ENCODE measurements at places on chromosomes 4 and X.

DNA sequence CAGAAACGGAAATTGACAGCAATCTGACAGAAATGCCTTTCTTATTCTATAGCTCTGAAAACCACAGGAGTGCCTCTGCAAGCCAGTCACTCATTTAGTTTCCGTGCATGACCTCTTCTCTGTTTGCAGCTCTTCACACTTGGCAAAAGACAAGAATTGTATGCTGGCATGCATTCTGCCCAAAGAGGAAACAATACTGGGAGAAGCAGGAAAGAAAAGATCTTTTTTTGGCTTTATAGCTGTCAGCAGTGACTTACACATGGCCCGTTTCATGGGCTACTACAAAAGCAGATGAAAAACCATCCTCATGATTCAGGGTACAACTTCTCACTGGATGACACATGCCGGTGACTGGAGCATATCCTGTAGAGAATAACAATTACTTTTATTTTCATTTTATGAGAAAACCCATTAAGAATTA lies 249.4 kb downstream of the ADAMTS3 start:
- DNase-seq: no peak

DNA sequence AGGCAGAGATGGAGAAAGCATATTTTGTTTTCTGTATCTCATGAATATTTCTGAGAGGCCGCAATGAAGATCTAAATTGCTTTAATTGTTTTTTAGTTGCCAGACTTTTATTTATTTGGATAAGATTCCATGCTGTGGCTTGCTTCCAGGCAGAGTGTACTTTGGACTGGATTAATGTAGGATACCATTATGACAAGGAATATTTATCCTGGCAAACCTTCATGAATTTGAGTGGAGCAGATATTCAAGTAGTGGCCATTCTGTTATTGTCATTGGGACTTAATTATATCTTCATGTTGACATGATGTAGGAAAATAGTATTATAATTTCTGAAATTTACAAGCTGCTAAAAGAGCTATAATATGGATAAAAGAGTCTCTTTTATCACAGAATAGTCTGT lies 182.9 kb downstream of the C4orf33 start:
- DNase-seq: no peak

DNA sequence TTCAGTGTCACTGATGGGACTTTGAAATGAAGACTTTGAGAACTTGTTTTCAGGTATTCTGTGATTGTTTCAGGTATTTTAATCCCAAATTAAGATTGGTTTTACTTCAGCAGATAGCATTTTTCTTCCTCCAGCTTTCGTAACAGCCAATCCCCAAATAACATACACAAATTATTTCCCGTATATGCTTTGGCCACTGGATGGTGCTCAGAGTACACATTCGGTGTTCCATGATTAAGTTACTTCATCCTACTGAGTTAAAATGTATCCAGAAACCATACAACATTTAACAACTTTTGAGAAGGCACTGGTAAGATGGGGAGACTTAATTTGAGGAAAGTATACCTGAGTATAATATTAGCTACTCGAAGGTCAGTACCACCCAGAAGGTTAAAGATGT lies 233.4 kb upstream of the FAM47A start:
- DNase-seq: no peak

- no peak for DNase-seq
Observed at GRCh38 chr4:155973639-155974475, 20.2 kb upstream of the CTSO start.

DNA sequence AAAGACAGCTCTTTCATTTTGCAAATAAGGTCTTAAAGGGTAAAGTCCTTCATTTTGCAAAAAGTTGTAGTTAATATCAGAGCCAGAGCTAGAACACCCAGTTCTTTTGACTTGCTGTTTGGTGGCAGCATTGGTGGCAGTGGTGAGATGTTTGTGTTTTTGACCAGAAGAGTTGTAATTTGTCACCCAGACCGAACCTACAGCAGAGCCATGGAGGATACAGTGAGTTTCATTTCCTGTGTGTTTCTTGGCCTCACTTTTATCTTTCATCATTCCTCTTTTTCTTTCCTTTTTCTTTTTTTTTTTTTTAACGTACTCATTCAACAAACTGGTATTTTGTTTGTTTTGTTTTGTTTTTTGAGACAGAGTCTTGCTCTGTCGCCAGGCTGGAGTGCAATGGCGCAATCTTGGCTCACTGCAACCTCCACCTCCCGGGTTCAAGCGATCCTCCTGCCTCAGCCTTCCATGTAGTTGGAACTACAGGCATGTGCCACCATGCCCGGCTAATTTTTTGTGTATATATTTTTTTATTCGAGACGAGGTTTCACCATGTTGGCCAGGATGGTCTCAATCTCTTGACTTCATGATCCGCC lies 116.4 kb downstream of the AFF1 start:
- DNase-seq: no peak

- no peak for DNase-seq
Observed at GRCh38 chrX:24494647-24495075, 29.6 kb downstream of the PDK3 start.

- no peak for DNase-seq
Observed at GRCh38 chrX:130704053-130705038, 198.7 kb downstream of the ENOX2 start.

DNA sequence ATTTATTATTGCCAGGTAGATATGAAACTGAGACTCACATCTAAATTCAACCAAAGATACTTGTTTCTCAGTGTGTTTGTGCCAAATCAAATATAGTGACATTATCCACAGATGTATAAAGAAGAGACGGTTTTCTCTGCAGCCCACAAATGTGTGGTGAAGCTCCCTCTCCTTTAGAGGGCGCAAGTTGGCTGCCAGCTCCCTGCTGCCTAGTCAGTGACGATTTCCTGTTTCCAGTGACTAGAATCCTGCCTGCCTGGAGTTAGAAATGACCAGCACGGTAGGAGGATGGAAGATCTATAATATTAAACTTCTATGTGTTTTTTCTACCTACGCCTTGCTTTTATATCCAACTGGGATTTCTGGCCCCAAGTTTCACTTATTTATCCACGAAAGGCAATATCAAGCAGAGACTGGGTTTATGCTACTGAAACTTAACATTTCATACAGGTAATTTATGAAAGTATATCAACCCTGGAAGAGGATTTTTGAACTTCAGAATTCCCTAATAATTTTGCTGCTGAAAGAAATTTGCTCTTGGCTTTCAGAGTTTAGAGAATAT lies 1793.7 kb upstream of the TENM3 start:
- no peak for DNase-seq

DNA sequence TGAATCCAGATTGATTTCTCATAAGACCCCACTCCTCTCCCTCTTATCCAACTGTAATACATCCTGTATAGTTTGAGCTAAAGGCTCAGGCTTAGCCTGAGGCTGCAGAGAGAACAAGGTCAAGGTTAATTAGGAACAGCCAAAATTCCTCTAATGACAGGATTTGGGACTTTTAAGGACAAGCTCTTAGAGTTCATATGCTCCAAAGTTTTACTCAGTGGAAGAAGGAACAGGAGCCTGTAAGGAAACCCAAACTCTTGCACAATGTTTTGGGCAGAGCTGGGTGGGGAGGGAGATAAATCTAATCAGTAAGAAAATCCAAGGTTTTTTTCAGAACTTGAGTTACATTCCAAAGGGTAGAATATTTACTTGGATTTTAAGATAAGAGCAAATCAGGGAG lies 238.8 kb downstream of the QDPR start:
- DNase-seq: no peak

DNA sequence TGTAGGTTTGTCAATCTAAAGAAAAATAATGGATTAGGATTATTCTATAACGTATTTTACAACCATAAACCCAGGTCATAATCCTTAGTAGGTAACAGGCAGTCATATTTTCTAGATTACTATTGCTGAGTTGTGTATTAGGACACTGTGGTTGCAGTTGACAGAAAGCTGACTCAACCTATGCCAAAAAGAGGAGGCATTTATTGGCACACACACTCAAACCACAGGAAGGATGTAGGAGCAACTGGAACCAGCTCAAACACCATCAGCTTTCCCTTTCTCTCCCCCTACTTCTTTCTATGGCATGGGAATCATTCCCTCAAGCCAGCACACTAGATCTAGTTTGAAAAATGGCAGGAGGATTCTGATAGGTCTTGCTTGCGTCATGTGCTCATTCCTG lies 136.4 kb upstream of the FAM9C start:
- DNase-seq: no peak

DNA sequence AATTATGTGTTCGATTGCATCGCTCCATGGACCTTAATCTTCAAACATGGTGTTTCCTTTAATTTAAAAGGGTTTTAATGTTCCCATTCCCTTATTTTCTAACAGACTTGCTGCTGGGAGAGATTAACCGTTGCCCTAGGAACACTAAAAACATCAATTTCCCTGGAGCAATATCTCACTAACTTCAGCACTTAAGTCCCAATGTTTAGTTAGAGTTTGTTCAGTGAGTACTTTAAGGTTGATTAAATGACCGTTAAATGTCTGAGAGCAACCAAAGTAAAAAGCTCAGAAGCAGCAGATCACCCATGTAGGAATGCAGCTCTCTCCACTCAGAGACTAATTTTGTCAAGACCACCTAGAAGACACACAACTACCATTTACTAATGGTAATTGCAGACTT lies 111.2 kb upstream of the PDE5A start:
- DNase-seq: no peak

DNA sequence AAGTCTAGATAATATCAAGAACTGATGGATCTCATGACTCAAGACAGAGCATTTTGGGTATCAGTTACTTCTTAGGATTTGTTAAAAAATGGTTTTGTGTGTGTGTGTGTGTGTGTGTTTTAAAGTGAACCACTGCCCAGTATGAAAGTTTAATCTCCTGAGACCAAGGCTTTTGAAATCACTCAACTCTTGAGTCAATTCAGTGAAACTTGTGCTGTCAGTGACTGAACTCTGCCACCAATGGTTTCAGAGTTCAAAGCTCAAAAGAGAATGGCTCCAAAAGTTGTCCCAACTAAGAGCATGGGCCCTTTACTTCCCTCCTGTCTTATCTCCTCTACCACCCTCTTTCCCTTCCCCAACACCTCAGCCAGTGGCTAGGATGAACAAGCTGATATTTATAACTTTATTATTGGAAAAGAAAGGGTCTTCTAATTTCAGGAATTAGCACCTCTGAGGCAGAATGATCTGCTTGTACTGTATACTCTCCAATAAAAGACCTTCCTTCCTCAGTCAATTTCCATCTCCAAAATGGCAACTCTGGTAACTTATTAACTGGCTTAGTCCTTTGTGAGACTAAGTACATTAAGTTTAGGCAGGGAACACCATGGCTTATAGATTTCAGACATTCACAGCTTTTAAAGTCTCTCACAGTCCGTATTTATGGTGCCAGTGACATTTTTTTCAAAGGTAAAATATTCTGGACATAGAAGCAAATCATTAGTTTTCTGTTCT lies 152.2 kb downstream of the REPS2 start:
- no peak for DNase-seq

DNA sequence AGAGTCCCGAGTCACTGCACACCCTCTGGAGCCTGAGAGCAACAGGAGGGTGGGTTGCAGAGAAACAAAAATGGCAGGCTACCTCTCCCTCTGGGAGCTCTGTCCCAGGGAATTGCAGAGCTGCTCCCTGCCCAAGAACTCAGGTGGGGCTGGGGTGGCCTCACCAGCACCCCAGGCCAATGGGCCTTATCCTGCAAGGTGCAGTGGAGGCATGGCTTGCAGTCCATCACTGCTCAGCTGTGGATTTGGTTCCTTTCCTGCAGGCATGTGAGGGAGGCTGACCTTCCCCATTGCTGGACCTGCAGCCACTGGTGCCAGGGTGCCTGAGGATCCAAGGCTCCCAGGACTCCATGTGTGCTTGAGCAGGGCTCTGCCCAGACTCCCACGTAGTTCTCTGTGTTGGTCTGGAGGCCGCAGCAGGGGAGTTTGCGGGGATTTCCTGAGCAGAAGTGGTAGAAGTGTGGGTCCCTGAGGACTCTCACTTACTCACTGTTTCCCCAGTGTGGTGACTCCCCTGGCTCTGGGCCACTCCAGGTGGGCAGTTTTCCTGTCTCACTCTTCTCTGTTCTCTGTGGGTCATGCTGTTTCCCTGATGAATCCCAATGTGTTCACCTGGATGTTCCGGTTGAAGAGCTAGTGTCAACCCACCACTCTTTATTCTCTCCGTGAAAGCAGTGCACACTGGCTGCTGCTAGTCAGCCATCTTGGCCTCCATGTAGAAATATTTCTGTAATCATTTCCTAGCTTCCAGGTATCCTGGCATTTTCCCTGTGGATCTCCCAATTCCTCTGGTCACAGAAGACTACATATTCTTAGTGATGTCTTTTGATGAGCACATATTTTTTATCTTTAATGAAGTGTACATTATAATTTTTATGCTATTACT lies 82.3 kb downstream of the ARHGAP24 start:
- DNase-seq: no peak

GRCh38 chr4:157803421-157803820 lies 369.4 kb downstream of the GASK1B start:
- no peak for DNase-seq

DNA sequence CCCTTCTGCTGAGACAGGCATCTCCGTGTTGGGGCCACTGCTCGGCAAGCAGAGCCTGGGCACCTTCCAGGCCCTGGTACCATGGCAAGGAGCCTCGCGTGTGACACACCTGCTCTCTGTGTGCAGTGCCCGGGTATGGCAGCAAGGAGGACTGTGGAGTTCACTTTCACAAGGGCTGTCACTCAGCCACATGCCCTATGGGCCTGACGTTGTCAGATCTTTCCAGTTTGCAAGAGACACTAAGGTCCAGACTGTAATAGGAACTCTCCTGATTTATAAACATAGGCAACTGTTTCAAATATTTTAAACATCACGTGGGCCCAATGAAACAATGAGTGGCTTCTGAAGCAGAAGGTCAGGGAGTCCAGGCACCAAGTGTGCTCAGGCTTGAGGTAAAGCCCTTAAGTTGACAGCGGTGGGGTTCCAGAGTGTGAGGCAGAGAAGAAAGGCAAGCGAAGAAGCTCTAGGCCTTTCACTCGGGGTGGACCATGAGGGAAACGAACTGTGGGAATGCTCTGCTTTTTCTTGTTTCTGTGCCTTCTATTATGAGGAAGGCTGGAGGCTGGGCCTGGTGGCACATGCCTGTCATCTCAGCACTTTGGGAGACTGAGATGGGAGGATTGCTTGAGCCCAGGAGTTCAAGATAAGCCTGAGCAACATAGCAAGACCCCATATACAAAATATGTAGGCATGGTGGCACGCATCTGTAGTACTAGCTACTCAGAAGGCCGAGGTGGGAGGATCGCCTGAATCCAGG lies 108.6 kb upstream of the TRIM2 start:
- no peak for DNase-seq

GRCh38 chrX:28205126-28205525 lies 223.9 kb upstream of the DCAF8L1 start:
- no peak for DNase-seq

GRCh38 chr4:4488405-4489404 lies 53.1 kb downstream of the STX18 start:
- DNase-seq: no peak

GRCh38 chr4:96708766-96709165 lies 868.9 kb downstream of the PDHA2 start:
- DNase-seq: no peak
